Activated CD4-positive, alpha-beta T cell treated with anti-CD3 and anti-CD28 coated beads for 36 hours (primary cell): ENCODE measurements at places on chromosomes 16 and 17. TPM values are rescaled to one million over a fixed set of nuclear protein-coding genes. Genes with fewer than 3 reads are reported as not detected.

The KRT23 gene
- not detected for total RNA-seq

GRCh38 chr17:4006165-4006589, 41.9 kb upstream of the ATP2A3 start:
- DNase-seq, result no peak

GRCh38 chr16:23408242-23408822, 44.7 kb downstream of the COG7 start:
- no peak for DNase-seq

The CHRNE gene
- total RNA-seq, result 0.84 TPM

The TBC1D24 gene
- 10.4 TPM for total RNA-seq

DNA sequence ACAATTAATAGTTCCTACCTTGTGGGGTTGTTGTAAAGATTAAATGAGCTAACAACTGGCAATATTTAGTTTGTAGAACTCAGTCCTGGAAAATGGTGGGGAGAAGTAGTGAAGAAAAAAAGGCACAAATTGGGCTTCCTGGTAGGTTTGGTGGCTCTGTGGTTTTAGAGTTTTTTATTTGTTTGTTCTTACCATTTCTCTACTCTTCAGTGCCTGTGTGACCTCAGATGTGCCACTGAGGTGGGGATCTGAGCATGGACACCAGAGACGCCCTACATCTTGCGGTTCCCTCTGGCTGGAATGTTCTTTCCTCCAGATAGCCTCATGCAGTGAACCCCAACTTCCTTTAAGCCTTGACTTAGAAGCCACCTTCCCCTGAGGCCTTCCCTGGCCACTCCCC, 7.7 kb downstream of the ZBTB4 start:
- DNase-seq, result no peak

The RNF222 gene
- total RNA-seq, result not detected

The KRTAP4-3 gene
- not detected for total RNA-seq

DNA sequence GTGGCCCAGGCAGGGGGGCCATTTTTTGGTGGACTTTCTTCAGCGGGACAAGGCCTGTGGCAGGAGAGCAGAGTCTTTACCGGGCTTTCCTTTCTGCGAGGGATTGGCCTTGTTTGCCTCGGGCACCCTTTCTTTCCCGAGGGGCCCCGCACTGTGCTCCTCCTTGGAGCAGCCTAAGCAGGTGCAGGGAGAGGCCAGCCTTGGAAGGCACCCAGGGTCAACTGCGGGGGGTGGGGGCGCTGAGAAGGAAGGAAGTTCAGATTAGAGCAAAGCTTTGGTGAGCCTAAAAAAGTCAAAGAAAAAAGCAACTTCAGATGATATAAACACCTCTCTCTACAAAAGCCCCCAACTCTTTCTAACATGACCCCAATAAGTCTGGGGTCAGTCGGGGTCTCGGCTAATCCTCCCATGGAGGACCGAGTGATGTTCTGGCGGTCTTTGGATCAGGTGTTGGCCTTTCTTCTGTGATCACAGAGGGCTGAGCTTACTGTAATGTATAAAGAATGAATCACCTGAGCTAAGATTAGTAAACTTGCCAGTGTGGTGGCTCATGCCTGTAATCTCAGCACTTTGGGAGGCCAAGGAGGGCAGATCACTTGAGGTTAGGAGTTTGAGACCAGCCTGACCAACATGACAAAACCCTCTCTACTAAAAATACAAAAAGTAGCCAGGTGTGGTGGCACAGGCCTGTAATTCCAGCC, 63.0 kb downstream of the PGS1 start:
- no peak for DNase-seq

- no peak for DNase-seq
Observed at GRCh38 chr17:15513058-15513791, 45.8 kb upstream of the CDRT4 start.

- DNase-seq, result no peak
Observed at GRCh38 chr17:64354396-64354795, 36.3 kb downstream of the PECAM1 start.

DNA sequence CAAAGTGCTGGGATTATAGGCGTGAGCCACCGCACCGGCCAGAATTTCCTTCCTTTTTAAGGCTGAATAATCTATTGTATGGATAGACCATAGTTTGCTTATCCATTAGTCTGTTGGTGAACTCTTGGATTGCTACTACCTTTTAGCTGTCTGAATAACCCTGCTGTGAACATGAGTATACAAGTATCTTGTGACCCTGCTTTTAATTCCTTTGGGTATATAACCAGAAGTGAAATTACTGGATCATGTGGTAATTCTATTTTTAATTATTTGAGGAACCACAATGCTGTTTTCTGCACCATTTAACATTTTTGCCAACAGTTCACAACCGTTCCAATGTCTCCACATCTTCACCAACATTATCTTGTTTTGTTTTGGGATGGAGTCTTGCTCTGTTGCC, 4.6 kb upstream of the OTOA start:
- no peak for DNase-seq

- peak; percentile 83 for DNase-seq
Observed at GRCh38 chr17:47717261-47717697, 15.8 kb upstream of the TBX21 start.

DNA sequence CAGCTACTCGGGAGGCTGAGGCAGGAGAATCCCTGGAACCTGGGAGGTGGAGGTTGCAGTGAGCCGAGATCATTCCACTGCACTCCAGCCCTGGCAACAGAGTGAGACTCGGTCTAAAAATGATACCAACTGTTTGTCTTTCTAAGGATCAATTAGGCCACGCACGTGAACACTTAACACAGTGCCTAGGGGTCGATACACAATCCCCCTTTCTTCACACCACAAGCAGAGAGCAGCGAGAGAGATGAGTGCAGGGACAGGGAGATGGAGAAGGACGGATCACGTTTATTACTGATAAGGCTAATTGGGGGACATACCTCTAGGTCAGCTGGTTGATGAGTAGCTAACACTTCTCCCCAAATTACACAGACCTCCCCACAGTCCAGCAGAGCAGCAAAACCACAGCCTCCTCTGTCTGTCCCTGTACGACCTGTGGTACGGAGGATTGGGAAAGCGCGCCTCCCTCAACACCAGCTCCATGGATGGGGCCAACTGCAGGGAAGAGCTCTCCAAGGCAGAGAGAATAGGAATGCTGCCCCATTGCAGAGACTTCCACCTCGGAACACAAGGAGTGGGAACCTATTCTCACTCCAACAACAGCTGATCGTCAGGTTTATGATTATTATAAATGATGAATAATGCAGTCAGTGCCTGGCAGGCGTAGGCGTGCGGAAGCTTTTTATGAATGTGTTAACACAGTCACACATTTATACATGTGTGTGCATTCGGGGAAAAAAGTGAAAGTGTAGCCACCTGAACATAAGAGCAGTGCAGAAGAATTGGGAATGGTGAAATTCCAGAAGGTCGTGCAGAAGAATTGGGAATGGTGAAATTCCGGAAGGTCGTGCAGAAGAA, 155.1 kb downstream of the C16orf95 start:
- DNase-seq, result peak; percentile 63

DNA sequence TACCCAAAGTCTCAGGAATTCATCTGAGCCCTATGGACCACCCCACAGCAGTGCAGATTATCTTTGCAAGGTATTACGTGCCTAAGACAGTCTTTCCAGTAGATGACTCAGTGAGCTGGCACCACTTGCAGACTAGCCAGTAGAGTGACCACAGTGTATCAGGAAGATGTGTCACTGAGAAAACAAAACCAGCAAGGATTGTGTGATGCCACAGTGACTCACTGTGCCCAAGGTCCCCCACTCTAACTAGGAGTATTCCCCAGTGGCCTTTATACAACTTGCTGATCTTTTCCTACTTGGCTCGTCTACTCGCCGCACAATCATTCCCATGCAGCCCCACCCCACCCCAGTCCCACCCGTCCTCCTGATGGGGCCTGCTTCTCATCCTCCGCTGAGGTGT, 26.8 kb upstream of the PRKCA start:
- DNase-seq, result peak; percentile 43

GRCh38 chr17:72361892-72362291, 241.1 kb downstream of the SOX9 start:
- no peak for DNase-seq

DNA sequence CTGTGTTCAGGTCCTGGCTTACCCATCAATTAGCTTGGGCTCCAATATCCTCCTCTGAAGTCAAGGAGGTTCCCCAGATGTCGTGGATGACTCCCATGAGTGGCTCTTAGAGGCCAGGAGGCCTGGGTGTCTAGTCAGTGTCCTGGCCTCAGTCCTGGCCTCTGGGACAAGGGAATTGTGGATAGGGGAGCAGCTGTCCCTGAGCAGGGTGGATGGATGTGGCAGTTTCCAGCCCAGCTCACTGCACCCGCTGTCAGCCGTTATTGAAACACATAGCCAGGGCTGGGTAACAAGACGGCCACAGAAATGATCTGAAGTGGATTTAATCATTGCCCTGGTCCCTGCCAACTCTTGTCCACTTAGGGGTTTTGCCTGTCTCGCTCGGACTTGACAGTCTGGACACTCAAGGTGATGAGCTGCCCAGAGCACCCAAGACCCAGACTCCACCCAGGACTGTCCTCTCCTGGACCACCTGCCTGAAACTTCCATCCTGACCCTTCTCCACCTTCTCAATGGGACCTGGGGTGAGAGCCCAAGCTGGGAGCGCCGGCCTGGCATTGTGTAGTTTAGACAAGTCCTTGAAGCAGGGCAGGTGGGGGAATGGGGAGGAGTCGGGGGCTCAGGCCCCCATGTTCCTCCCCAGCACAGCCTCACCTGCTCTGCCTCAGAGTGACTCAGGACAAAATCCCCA, 182.1 kb upstream of the SDK2 start:
- DNase-seq, result no peak

GRCh38 chr16:84593825-84594724, 23.8 kb downstream of the COTL1 start:
- DNase-seq, result peak; percentile 85
